ENCODE measurements at places on chromosomes 4 and X.

GRCh38 chr4:8919651-8920288, 48.1 kb upstream of the HMX1 start:
- H3K4me1 ChIP-seq, result no peaks in the 10 kb centered on the region
- H3K27me3 ChIP-seq, result no peaks in the 10 kb centered on the region
- no peak overlapping the region for H3K4me3 ChIP-seq
- no peak overlapping the region for H3K27ac ChIP-seq

GRCh38 chrX:154968353-154968752, 54.2 kb downstream of the F8 start:
- H3K4me3 ChIP-seq, result no peak overlapping the region
- H3K27me3 ChIP-seq, result no peaks in the 10 kb centered on the region
- H3K27ac ChIP-seq, result no peak overlapping the region
- H3K36me3 ChIP-seq, result no peaks in the 10 kb centered on the region

DNA sequence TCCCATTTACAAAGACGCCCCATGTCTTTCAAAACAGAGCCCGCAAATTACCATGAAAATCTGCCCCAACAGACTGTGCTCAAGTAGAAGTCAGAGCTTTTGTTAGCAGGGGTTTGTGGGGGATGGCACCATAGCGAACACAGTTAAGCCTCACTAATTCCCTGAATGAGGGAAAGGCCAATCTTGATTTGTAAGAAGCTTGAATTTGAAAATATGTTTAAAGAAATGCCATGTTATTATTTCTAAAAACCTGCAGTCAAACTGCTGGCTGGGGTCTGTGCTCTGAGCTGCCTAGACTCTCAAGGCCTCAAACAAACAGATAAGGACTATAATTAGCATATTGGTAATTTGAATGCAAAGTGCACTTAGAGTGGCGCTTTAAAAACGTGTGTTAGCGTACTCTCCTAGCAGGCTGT, 9.4 kb upstream of the PAK3 start:
- H3K4me3 ChIP-seq, result no peak overlapping the region
- H3K36me3 ChIP-seq, result no peaks in the 10 kb centered on the region
- H3K4me1 ChIP-seq, result no peaks in the 10 kb centered on the region
- DNase-seq, result no peak
- no peak overlapping the region for H3K27ac ChIP-seq

- H3K27ac ChIP-seq, result no peak overlapping the region
- H3K4me1 ChIP-seq, result no peaks in the 10 kb centered on the region
- no peak for DNase-seq
- no peaks in the 10 kb centered on the region for H3K27me3 ChIP-seq
- no peaks in the 10 kb centered on the region for H3K36me3 ChIP-seq
These were observed 246.6 kb upstream of the AADAT start for GRCh38 chr4:170336238-170336775.

GRCh38 chr4:184762100-184762499, 28.2 kb upstream of the CENPU start:
- no peak overlapping the region for H3K4me3 ChIP-seq
- H3K36me3 ChIP-seq, result peaks cover 73% of the 10 kb centered on the region

- no peak overlapping the region for H3K27ac ChIP-seq
- peaks cover 6% of the 10 kb centered on the region for H3K4me1 ChIP-seq
- H3K27me3 ChIP-seq, result no peaks in the 10 kb centered on the region
- no peak for DNase-seq
- no peaks in the 10 kb centered on the region for H3K36me3 ChIP-seq
These were observed 4.3 kb downstream of the GABRQ start for GRCh38 chrX:152641996-152642395.

GRCh38 chr4:85603437-85604336, 128.7 kb downstream of the ARHGAP24 start:
- H3K36me3 ChIP-seq, result no peaks in the 10 kb centered on the region
- no peak overlapping the region for H3K4me3 ChIP-seq
- DNase-seq, result no peak
- no peak overlapping the region for H3K27ac ChIP-seq

DNA sequence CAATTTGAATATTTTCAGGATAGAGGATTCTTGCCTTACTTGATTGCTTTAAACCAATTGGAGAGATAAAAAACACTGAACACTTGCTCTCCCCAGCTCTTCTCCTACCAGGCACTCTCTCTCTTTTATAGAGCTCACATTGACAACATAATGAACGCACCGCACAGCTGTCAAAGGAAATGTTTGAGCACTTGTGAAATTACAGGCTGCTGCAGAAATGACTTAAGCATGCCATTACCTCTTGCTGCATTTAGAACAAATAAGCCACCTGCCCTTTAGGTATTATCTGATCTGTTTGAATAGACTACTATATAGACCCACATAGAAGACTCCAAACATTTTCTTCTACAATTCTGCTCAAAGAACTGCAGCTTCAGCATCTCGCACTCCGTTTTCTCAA, 227.7 kb downstream of the C4orf33 start:
- H3K27me3 ChIP-seq, result no peaks in the 10 kb centered on the region
- no peaks in the 10 kb centered on the region for H3K36me3 ChIP-seq

- H3K4me3 ChIP-seq, result no peak overlapping the region
- no peaks in the 10 kb centered on the region for H3K36me3 ChIP-seq
- no peaks in the 10 kb centered on the region for H3K27me3 ChIP-seq
- peaks cover 4% of the 10 kb centered on the region for H3K4me1 ChIP-seq
- H3K27ac ChIP-seq, result no peak overlapping the region
These were observed 85.1 kb downstream of the CT47B1 start for GRCh38 chrX:120790552-120790951.

GRCh38 chr4:108512615-108513505, 107.5 kb upstream of the RPL34 start:
- no peak overlapping the region for H3K4me3 ChIP-seq
- H3K4me1 ChIP-seq, result no peaks in the 10 kb centered on the region
- H3K27me3 ChIP-seq, result no peaks in the 10 kb centered on the region
- DNase-seq, result no peak
- H3K36me3 ChIP-seq, result no peaks in the 10 kb centered on the region

DNA sequence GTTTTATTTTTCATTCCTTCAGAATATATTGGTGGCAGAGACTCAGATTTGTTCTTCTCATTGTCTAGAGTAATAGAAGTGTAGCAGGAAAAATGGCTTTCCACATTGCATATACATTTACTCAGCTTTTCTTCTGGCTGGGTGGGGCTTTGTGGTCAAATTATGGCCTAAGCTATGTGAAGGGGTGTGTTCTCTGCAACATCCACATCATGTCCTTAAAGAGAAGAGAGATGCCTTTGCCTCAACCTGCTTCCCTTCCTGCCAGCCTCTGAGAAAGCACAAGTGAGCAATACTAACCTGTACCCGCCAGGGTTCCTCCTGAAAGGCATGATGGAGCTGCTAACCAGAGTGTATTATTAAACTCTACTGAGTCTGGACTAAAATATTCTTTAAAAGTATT, 695.6 kb upstream of the FAM241A start:
- H3K27me3 ChIP-seq, result no peaks in the 10 kb centered on the region
- H3K36me3 ChIP-seq, result no peaks in the 10 kb centered on the region
- no peak overlapping the region for H3K27ac ChIP-seq
- no peak overlapping the region for H3K4me3 ChIP-seq
- H3K4me1 ChIP-seq, result no peaks in the 10 kb centered on the region

DNA sequence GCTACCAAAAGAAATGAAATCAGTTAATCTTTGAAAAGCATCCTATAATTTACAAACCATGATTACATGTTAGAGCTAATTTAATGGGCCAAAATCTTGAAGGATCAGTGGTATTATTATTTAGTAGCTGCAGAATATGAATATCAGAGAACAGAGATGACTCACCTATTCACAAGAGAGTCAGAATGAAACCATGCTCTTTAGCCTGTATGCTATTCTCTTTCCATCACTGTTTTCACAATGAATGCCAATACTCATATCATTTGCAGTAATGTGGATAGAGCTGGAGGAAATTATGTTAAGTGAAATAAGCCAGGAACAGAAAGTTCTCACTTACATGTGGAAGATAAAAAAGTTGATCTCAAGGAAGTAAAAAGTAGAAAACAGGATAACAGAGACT, 414.1 kb downstream of the CENPC start:
- no peak for DNase-seq
- H3K36me3 ChIP-seq, result no peaks in the 10 kb centered on the region
- H3K4me1 ChIP-seq, result no peaks in the 10 kb centered on the region
- H3K27ac ChIP-seq, result no peak overlapping the region
- H3K4me3 ChIP-seq, result no peak overlapping the region

DNA sequence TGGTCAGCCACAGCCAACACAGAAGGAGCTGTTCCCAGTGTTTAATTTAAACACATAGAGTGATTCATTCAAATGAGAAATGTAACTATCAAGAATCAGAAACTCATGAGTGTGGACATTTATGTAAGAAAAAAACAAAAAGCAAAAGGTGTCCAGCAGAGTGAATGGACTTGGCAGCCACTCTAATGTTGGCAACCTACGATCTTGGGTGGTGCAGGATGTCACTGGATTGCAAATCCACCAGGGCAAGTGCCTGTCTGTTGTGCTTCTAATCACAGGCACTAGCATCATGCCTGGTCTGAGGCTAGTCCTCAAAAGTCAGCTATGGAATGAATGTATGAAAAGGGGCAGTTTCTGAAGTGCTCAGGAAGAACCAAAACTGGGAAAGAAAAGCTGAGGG, 277.7 kb upstream of the CLNK start:
- H3K27me3 ChIP-seq, result no peaks in the 10 kb centered on the region
- no peak overlapping the region for H3K4me3 ChIP-seq
- H3K27ac ChIP-seq, result no peak overlapping the region
- no peak for DNase-seq

DNA sequence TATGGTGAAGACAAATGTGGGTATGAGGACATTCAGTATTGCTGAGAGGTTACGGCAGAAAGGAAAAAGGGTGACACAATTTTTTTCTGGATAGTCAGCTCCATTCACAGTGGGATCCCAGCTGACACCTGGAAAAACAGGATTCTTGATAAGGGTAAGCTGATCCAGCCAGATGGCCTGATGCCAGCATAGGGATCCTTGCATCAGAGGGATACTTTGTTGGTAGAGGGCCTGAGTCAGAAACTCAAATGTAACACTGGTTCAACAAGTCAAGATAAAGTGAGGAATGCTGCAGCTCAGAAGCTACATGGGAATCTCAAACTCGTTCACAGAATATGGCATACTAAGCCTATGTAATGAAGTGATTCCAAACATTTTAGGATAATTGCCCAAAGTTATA, 726.7 kb downstream of the C4orf33 start:
- H3K36me3 ChIP-seq, result no peaks in the 10 kb centered on the region
- H3K27ac ChIP-seq, result no peak overlapping the region
- no peaks in the 10 kb centered on the region for H3K27me3 ChIP-seq

GRCh38 chr4:158728236-158728635, 5.0 kb upstream of the PPID start:
- no peak for DNase-seq
- H3K4me3 ChIP-seq, result no peak overlapping the region
- no peak overlapping the region for H3K27ac ChIP-seq
- no peaks in the 10 kb centered on the region for H3K4me1 ChIP-seq

- no peak for DNase-seq
- no peaks in the 10 kb centered on the region for H3K36me3 ChIP-seq
- H3K4me3 ChIP-seq, result no peak overlapping the region
These were observed 126.8 kb downstream of the IRF2 start for GRCh38 chr4:184347251-184348239.

GRCh38 chrX:136261321-136261720, 10.1 kb upstream of the MAP7D3 start:
- peaks cover 74% of the 10 kb centered on the region for H3K4me1 ChIP-seq
- peak overlapping the region; percentile 81 for H3K27ac ChIP-seq
- H3K4me3 ChIP-seq, result no peak overlapping the region

GRCh38 chr4:52425751-52426326, 233.3 kb downstream of the USP46 start:
- no peak overlapping the region for H3K4me3 ChIP-seq
- H3K27me3 ChIP-seq, result no peaks in the 10 kb centered on the region
- no peak overlapping the region for H3K27ac ChIP-seq
- H3K4me1 ChIP-seq, result no peaks in the 10 kb centered on the region
- no peaks in the 10 kb centered on the region for H3K36me3 ChIP-seq
- no peak for DNase-seq

GRCh38 chr4:6278801-6279197, 9.1 kb downstream of the WFS1 start:
- peaks cover 78% of the 10 kb centered on the region for H3K4me1 ChIP-seq
- no peak overlapping the region for H3K4me3 ChIP-seq
- peak; percentile 34 for DNase-seq
- H3K36me3 ChIP-seq, result peaks cover 39% of the 10 kb centered on the region
- peak overlapping the region; percentile 80 for H3K27ac ChIP-seq

DNA sequence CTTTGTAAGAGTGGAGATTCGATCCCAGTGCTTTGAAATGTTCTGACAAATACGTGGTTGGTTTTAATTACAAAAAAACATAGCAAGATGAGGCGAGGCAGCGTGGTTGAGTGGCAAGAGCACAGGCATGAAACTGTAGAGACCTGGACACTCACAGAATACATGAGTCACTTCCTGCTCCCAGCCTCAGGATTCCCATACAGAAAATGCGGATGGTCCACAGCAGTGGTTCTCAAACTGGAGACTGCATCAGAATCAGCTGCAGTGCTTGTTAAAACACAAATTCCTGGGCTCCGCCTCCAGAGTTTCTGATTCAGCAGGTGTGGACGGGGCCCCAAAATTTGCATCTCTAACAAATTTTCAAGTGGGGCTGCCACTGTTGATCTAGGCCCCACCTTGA, 10.1 kb downstream of the OTOP1 start:
- no peak for DNase-seq
- no peaks in the 10 kb centered on the region for H3K36me3 ChIP-seq
- no peaks in the 10 kb centered on the region for H3K27me3 ChIP-seq
- H3K4me1 ChIP-seq, result no peaks in the 10 kb centered on the region

GRCh38 chr4:42786350-42787078, 106.0 kb upstream of the GRXCR1 start:
- H3K27me3 ChIP-seq, result no peaks in the 10 kb centered on the region
- no peaks in the 10 kb centered on the region for H3K4me1 ChIP-seq
- no peak for DNase-seq
- no peak overlapping the region for H3K27ac ChIP-seq
- no peak overlapping the region for H3K4me3 ChIP-seq

DNA sequence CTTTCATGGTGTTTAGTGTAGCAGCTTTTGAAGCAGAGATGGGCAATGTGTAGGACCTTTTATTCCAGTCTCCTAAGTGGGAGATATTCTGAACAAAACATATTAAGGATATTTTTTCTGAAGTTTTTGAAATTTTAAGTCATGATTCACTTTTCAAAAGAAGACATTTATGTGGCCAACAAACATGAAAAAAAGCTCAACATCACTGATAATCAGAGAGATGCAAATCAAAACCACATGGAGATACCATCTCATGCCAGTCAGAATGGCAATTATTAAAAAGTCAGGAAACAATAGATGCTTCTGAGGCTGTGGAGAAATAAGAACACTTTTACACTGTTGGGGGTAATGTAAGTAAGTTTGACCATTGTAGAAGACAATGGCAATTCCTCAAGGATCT, 76.0 kb downstream of the FAT4 start:
- H3K4me3 ChIP-seq, result peak overlapping the region; percentile 3
- peak overlapping the region; percentile 68 for H3K27ac ChIP-seq
- no peaks in the 10 kb centered on the region for H3K27me3 ChIP-seq
- no peak for DNase-seq

- no peaks in the 10 kb centered on the region for H3K27me3 ChIP-seq
- DNase-seq, result no peak
- H3K36me3 ChIP-seq, result no peaks in the 10 kb centered on the region
- H3K27ac ChIP-seq, result no peak overlapping the region
- H3K4me3 ChIP-seq, result no peak overlapping the region
These were observed 641.2 kb upstream of the CPEB2 start for GRCh38 chr4:14361084-14361483.
